Stimulated activated CD4-positive, alpha-beta T cell treated with anti-CD3 and anti-CD28 coated beads, Interleukin-2, amount 100 ng/mL, for 4 hours (primary cell): ENCODE measurements at places on chromosomes 6 and 20.

DNA sequence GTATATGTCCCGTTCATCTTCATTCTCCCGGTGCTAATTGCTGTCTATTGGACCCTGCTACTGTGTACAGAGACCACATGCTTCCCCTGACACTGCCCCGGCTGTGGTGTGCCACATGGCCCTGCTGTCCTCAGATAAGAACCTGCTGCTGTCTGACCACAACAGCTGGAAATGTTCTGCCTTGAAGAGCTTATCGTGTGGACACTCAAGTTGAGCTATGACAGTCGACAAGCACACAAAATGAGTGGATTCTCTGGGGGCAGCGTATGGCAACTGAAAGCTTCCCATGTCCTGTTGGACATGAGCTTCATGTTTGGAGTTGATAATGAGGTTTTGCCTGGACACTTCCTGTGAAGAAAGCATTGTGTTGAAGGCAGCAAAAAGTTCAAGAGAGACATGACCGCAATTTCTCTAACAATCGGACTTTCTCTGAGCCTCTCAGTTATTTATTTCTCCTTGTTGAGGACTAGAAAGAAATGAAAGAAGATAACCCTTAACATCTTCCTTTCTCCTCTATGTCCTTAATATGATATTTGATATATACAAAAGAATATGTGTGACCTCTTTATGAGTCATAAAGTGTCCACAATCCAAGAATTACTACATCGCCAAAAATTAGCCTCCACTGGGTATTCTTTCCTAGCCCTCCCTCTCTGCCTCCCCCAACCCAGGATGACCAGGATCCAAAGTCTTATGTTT is 187.1 kb upstream of the TCF21 start:
- DNase-seq: no peak

- DNase-seq: no peak
These were observed 23.6 kb upstream of the TMEM181 start for GRCh38 chr6:158536084-158536890.

- no peak for DNase-seq
These were observed 455.7 kb downstream of the PLCB1 start for GRCh38 chr20:8587810-8588209.

- no peak for DNase-seq
These were observed 211.0 kb upstream of the ARG1 start for GRCh38 chr6:131362070-131362469.

DNA sequence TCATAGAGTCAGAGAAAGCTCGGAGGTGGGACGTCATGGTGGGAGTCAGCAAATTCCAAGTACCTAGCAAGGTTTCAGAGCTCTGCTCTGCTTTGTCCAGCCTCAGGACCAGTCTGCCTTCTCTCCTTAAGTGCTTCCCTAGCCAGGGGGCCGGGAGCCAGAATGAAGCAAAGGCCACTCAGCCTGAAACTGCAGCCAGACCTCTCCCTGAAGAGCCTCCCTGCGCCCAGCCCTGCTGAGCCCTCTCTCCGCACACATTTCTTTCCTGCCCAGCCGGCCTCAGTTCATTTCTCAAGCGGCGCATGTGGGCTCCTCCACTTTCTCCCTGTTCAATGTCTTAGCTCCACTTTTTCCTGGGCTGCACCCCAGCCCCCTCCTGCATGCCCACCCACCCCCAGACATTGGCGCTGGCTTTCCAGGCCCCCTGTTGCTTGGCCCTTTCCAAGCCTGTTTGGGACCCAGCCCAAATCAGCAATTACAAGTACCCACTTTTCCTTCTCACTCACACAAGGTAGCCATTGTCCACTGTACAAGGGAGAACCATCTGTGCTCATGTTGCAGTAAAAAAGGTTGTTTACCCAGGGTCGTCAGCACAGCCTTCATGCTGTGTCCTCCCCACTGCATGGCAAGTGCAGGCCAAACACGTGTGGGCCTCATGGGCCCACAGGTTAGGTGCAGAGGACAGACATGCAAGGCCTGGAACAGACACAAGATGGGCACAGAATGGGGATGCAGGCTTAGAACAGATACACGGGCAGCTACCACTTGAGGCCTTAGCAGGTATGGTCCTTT is 147.1 kb downstream of the MRPL14 start:
- no peak for DNase-seq

DNA sequence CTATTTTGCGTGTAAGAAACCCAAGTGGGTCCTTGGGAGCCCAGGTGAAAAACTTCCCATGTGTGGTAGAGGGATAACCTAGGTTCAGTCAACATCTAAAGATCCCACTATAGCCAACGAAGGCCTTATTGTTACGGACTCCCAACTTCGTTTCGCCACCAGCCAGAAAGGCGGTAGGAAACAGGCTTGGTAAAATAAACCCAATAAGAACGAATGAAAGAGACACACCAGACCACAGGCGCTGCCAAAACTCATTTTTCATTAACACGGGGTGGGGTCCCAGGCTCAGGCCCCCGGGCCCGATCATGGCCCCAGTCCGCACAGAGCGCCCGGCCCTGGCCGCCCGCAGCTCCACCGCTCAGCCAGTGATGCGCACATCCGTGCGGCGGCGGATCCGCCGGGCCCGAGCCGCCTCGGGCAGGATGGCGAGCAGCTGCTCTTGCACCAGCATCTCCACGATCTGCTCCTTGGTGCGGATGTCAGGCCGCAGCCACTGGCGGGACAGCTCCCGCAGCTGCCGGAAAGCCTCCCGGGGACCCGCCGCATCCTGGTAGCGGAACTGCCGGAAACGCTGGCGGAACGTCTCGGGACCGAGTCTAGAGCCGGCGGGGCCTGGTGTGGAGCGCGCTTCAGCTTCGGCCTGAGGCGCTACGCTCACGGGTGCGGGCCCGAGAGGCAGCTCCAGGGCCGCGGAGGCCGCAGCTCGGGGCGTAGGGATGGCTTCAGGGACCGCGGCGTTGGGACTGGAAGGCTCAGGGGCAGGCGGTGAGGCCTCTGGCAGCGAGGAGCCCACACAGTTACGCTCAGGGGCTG is 709 bp downstream of the SCAND1 start:
- DNase-seq: peak; percentile 41
